ENCODE measurements at places on chromosomes 7 and 10.
A peak's percentile ranks its signal among the peaks of the same experiment; 100 is the strongest.

DNA sequence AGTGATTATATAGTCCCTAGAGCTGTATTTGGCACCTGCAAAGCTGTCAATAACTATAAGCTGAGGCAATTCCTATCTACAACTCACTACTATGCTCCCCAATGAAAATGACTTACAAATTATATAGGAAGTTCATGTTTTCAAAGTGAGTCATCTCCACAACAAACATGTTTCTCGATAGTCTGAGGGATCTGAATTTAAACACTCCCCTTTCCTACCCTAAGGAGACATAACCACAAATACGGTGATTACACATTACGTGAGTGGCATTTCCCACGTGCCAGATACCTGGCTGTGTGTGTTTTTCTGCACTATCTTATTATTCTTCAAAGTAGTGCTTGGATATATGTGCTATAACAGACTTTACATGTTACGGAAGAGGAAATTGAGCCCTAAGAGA lies 122.5 kb upstream of the C1QL3 start:
- DNase-seq, result no peak

- peak; percentile 90 for DNase-seq
Measured at GRCh38 chr10:86668297-86669165, at the start of gene LDB3. LDB3 (plus strand) TSS chr10:86668511; CDS start chr10:86668692, 181 bp downstream.

DNA sequence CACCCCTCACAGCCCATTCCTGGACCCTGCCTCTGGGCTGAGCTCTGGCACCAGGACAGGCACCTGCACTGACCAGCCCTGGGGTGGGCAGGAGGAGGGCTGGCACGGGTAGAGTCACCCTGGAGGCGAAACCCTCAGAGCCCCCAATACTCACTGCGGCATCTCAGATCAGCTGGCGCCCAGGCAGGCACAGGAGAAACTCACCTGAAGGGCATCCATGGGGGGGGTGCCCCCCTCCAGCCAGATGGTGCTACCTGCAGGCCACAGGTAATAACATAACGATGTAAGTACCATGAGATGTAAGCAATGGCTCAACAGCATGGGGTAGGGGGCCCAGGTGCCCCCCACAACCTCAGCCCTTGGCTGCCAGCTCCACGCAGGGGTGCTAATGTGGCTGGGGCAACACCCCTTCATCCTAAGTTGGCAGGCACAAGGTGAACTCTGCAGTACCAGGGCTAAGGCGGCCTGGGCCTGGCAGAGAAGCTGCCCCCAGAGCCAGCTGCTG lies 12.1 kb upstream of the PYROXD2 start:
- DNase-seq, result no peak

DNA sequence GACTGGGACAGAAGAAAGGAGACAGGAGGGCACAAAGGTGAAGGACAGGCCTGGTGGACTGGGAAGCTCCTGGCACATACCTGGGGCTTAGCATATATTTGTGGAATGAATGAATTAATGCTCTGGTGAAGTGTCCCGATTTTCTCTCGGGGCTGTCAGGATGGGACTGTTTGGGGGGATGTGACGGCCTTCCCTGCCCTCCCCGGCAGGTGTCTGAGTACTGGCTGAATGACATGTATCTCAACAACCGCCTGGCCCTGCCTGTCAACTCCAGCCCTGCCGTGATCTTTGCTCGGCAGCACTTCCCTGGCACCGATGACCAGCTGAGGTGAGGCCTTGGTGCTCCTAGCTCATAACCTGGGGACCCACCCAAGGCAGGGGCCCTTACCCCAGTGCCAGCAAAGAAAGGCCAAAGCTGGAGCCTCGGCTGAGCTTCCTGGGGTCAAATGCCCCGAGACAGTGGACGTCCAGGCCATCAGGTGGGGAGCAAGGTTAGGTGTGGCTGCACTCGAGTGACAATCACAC lies 6.5 kb downstream of the CHAT start:
- no peak for DNase-seq

DNA sequence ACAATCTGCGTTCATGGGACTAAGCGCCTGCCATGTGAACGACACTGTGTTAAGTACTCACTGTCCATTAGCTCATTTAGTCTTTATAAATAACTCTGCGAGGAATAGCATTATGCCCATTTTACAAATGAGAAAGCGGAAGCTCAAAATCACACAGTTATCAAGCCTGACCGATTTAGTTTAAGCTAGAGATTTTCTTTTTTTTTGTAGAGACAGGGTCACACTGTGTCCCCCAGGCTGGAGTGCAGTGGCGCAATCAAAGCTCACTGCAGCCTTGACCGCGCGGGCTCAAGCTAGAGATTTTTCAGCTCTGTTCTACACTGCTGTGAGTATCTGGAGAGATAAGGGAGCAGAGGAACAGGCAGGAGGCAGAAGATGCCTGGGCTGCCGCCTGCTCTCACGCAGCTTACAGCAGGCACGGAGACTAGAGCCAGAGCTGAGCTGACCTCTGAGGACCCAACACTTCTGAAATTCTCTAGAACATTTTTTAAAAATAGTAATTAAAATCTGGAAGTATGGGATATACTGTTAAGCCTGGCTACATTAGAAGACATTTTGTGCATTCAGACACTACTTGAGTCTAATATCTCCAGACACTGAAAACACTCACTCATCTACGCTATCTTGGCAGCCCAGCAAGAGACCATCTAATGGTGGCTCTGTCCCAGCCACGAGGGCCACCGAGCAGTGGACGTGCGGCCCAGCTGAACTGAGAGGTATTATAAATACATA lies 38.7 kb downstream of the GNA12 start:
- peak; percentile 87 for DNase-seq

DNA sequence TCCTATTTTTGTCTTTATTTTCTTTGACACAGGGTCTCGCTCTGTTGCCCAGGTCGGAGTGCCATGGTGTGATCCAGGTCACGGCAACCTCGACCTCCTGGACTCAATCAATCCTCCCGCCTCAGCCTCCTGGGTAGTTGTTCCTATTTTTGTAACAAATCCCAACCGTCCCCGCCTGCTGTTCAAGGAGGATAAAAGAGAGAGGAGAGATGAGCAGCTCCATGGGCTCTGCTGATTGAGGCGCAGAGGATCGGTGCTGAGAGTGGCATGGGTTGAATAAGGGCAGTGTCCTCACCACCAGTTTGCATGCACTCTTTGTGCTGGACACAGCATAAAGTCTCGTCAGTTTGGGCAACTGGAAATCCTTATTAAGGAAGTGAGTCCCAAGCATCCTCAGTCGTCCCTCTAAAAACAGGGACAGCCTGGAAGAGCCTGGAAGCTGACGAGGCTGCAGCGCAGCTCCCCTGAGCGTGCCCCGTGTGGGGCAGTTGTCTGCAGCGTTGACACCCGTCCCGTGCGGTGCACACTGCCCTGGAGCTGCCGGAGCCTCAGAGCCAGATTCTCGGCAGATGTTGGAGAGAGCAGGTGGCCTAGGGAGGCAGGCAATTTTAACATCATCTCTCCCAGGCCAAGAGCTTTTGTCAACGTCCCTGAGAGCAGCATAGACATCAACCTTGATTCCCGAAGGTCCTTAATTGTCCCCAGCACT lies 404.2 kb upstream of the RNF32 start:
- no peak for DNase-seq

GRCh38 chr7:138519061-138519798 lies 59.2 kb downstream of the TRIM24 start:
- no peak for DNase-seq

- no peak for DNase-seq
Measured at GRCh38 chr7:50352282-50352681, 47.8 kb downstream of the IKZF1 start.

- DNase-seq, result no peak
Measured at GRCh38 chr7:8303904-8304528, 42.0 kb upstream of the ICA1 start.

- peak; percentile 61 for DNase-seq
Measured at GRCh38 chr10:26334932-26335573, 103.1 kb upstream of the APBB1IP start.

GRCh38 chr10:79411546-79412495 lies 33.6 kb downstream of the ZCCHC24 start:
- DNase-seq, result peak; percentile 61

DNA sequence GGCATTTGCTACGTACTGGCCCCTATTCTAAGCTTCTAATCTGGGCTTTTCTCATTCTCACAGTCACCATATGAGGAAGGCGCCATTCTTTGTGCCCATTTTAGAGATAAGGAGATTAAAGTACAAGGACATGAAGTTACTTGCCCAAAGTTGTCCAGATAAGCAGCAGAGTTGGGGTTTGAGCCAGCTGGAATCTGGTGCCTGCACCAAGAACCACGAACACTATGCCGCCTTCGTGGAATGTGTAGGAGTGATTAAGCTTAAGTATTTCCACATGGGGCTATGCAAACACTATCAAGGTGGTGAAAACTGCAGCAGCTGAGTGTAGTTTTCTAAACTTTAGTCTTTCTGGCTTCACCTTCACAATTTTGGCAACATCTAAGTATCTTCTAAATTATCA lies 342.7 kb upstream of the ETV1 start:
- DNase-seq, result no peak

DNA sequence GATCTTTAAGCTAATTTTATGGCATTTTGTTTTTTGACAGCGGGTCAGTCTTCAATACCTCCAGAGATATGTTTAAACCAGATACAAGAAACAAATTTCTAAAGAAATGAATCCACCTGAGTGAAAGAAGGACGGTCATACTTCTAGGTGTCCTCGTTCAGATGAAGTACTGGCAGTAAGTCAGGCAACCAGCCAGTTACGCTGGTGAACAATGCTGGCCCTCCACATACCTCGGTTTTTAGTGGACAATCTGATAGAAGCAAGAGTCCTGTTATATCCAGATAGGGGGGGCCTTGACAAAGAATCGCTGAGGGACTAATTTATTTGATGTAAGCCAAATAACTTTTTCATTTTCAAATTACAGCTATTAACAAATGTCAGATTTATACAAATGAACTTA lies 266.4 kb upstream of the KLF14 start:
- no peak for DNase-seq

GRCh38 chr7:70707823-70708243 lies 424.1 kb upstream of the GALNT17 start:
- DNase-seq, result no peak

DNA sequence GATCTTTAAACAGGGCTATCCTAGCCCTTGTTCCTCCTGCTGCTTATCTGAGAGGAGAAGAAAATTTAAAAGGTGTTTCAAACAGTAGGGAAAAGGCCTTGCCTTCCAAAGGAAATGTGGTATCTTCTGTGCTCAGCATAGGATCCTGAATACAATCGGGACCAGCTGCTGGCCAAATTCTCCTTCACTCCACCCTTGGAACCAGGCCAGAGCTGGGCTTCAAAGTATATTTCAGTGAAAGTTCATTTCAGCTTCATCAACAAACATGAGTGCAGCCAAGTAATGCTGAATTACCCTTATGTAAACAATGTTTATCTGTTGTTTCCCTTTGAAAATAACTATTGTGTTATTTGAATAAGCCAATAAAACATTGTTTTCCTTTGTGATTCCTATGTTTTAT lies 146.5 kb upstream of the MEOX2 start:
- DNase-seq, result peak; percentile 77

GRCh38 chr7:70764701-70765208 lies 367.2 kb upstream of the GALNT17 start:
- no peak for DNase-seq

DNA sequence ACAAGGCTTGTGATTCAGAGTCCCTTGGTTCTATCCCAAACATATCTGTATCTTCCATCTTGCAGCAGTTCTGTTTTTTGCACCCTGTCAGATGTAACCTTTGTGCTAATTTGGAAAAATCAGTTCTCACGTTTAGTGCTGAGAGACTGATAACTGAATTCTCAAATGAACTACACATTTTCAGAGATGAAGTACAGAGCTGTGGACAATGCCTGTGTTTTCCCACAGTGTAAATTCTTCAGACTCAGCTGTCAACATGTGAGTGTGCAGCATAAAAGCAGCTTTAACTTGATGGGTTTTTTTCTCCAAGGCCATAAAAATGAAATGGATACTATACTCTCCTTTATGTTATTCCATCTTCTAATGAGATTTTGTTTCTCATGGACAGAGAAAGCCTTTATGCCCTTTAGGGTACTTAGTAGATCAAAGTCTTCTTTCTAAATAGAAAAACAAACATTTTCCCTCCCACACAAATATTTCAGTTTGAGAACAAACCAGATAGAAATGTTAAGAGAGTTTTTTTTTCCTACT lies 150.9 kb downstream of the SEMA3A start:
- no peak for DNase-seq

DNA sequence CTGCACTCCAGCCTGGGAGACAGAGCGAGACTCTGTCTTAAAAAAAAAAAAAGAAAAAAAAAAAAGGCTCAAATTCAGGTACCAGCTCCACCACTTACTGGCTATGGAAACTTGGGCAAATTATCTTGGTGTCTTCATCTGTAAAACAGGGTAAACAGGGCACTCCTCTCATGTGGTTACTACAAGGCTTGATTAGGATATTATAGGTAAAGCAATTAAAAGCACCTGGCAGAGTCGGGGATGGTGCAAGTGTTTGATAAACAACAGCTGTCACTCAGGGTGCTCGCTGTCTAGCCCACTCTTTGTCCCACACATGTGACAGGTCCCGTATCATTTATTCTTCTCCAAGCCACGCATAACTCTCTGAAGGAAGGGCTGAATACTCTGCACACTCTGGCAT lies 96.9 kb downstream of the SORBS1 start:
- DNase-seq, result no peak

GRCh38 chr10:111211706-111212105 lies 134.9 kb downstream of the ADRA2A start:
- no peak for DNase-seq

DNA sequence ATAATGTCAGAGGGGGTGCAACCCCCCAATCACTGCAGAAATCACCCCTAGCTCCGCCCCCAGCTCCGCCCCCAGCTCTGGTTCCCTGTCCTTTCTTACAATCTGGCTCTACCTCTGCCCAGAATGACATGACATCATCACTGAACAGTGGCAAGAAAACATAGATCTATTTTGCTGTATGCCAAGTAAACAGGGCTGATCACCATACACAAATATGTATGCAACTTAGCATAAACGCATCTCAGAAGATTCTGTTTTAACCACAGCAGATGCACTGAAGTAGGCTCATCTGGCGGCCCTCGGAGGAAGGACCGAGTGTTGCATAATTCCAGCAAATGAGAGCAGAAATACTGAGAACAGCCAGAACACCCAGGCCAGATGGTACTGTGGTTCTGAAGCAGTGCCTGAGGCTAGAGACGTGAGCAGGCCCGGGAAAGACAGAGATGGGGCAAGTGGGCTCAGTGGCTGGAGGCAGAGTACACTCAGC lies 293.3 kb upstream of the KLF14 start:
- peak; percentile 50 for DNase-seq

GRCh38 chr10:63094405-63094804 lies 38.7 kb upstream of the NRBF2 start:
- DNase-seq, result no peak

- DNase-seq, result no peak
Measured at GRCh38 chr10:93309062-93309461, 173.1 kb downstream of the MYOF start.

GRCh38 chr7:155457544-155458110 lies 302 bp upstream of the EN2 start:
- DNase-seq, result no peak
